ENCODE measurements at places on chromosomes 2 and 18.

DNA sequence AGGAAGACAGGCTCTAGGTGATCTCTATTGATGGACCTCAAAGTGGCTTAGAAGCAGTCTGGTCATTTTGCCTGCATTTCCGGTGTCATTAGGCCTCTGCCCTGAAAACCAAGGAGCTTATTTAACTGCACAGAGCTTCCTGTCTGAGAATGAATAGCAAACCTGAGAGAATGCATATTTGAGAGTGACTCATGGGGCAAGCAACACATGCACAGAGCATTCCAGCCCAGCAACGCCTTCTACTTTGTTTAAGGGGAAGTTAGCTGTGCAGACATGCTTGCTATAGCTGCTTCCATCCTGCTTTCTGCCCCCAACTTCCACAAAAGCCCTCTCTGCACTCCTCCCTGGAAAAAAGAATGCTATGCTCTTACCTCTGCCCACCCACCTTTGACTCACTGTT lies 232.8 kb downstream of the GRB14 start:
- DNase-seq = no peak

- DNase-seq = no peak
These were observed 450.1 kb downstream of the ANKRD30B start for GRCh38 chr18:15198116-15198389.

GRCh38 chr2:219350710-219351221 lies 18.2 kb upstream of the RESP18 start:
- DNase-seq = no peak

GRCh38 chr2:140454717-140455116 lies 1674.5 kb upstream of the NXPH2 start:
- DNase-seq = no peak

DNA sequence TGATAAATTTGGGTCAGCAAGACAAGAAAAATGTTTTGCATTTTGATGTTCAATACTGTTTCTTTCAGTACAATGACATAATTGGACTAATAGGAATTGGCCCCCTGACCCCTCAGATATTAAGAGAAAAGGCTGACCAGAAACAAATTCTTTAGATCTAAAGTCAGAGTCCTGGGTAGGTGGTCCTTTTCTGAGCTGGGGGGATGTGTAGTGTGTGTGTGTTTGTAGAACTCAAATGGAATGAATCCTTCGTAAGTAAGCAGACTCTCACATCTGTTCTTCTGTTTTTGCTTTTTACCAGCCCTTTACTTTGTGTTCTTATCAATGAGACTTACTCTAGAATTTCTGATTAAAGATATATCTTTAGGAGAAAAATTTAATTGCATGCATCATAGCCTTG lies 327.7 kb downstream of the TGIF1 start:
- DNase-seq = no peak

DNA sequence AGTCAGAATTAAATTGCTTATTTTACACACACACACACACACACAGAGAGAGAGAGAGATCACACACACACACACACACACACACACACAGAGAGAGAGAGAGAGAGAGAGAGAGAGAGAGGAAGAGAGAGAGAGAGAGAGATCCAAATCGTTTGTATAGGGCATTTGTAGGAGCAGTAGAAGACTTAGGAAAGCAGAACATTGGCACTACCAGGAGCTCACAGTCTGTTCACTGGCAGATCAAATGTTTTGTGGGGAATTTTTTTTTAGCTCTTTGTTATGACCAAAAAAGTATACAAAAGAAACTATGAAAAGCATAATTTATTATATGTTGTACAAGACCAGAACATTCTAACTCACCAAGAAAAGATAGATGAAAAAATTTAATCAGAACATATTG lies 81.8 kb downstream of the MBD5 start:
- DNase-seq = no peak

GRCh38 chr2:71834796-71835195 lies 312.9 kb downstream of the CYP26B1 start:
- DNase-seq = no peak

- no peak for DNase-seq
These were observed 552.9 kb downstream of the FBXO15 start for GRCh38 chr18:73594749-73595148.

- peak; percentile 29 for DNase-seq
These were observed 58.1 kb downstream of the MYO3B start for GRCh38 chr2:170235860-170236679.

DNA sequence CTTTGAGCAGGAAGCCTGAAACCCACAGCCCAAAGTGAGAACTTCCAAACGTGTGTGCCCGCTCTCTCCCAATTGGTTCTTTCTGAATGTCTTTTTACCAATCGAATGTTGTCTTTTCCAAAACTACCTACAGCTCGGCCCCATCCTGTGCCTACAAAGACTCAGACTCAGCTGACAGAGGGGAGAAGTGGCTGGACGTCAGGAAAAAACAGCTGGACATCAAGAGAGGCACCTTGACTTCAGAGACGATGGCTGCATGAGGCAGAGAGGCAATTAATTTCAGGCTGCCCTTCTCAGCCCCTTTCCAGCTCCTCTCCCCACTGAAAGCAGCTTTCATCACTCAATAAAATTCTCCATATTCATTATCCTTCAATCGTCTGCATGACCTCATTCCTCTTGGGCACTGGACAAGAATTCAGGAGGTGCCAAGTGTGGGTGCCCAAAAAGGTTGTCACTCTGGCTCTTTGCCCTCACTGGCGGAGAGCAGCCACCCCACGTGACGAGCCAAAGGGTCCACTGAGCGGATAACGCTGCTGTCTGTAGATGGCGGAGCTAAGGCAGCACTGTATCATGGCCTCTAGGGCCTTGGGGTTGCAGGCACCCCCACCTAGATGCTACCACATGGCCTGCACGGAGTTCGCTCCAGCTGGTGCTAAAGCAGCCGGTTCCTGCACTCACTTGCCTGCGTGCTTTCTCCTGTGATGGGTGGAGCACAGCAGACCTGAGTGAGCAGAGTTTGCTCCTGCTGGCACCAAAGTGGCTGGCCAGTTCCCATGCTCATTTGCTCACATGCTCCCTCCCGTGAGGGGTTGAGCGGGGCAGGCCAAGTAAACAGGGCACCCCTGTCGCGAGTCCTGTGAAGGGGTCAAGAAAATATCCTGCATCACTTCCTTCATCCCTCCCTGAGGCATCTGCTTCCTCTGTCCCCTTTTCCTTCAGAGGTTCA lies 37.9 kb downstream of the FAM210A start:
- DNase-seq = no peak

DNA sequence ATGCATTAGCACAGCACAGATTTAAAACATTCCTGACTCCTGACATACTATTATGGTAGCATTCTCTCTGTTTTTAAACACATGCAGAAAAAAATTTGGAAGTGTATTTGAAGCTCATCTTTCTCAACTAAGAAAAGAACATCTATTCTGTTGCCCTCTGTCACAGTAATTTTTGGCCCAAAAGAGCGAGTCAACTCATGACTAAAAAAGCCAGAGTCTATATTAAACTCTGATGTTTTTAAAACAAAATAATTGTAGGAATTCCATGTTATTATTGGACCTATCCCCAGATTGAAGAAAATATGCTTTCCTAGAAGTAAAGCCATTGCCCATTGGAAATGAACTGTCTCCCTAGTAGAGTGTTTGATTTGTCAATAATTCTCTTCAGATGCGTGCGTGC lies 96.7 kb downstream of the CRIM1 start:
- no peak for DNase-seq

DNA sequence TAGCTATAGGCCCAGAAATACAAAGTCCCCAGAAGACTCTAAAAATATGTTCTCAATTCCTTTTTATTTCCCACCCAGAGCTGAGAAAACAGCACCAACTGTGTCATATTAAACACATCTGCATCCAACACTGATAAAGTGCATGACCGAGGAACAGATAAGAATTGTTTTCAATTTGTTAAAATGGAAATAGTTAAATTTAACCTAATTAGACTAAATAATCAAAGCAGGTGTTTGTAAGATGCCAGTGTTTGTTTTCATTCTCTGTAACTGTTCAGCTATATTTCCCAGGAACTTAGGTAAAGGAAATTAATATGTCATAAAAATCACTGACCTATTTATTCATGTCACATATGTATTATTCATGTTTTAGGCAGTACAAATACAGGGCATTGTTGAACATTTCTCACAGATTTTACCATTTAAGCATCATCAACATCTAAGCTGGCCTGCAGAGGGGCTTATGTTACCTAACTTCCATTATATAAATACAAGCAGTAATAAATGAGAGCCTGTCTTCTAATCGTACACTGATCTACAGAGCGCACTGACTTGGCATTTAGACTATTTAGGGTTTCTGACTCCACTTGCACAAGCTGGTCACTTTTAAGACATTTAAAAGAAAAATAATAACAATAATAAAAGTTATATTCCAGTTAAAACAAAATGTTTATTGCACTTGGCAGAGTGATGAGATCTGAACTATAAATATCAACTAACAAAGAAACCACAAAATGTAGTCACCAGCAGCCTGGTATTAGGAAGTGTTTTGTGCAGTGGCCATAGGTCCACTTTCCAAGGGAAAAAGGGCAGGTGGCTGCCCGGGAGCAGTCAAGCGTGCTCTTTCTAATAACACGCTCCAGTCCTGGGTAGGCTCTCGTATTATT lies 86.6 kb upstream of the ZFP36L2 start:
- no peak for DNase-seq

DNA sequence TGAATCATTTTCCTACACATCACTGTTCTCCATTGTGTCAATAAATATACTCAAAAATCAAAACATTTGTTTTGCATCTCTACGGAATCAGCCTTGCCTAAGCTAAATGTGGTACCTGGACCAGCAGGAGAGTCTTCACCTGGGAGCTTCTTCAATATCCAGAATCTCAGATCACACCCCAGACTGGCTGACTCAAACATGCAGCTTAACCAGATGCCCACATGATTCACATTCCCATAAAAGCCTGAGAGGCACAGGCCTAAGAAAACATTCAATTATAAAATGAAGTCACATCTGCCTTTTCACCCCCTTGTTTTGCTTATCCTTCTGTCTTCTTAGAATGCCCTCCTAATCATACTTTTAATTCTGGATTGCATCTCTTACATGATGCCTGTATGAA lies 1045.5 kb upstream of the NXPH2 start:
- DNase-seq = no peak

GRCh38 chr18:34951625-34952379 lies 89.4 kb upstream of the MAPRE2 start:
- no peak for DNase-seq

GRCh38 chr2:240569998-240570530 lies 1.8 kb downstream of the RNPEPL1 start:
- no peak for DNase-seq
